ENCODE measurements at places on chromosomes 2 and 18.

DNA sequence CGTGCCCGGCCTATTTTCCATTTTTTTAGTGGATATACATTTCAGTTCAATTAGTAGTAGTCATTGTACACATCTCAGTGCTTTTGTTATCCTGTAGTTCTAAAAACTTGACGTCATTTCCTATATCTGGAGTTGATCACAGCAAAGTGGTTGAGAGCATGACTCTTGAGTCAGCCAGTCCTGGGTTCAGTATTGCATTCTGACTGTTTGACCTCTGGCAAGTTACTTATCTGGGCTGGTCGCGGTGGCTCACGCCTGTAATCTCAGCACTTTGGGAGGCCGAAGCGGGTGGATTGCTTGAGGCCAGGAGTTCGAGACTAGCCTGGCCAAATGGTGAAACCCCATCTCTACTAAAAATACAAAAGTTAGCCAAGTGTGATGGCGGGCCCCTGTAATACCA is 50.4 kb upstream of the PPM1B start:
- no peak for DNase-seq

DNA sequence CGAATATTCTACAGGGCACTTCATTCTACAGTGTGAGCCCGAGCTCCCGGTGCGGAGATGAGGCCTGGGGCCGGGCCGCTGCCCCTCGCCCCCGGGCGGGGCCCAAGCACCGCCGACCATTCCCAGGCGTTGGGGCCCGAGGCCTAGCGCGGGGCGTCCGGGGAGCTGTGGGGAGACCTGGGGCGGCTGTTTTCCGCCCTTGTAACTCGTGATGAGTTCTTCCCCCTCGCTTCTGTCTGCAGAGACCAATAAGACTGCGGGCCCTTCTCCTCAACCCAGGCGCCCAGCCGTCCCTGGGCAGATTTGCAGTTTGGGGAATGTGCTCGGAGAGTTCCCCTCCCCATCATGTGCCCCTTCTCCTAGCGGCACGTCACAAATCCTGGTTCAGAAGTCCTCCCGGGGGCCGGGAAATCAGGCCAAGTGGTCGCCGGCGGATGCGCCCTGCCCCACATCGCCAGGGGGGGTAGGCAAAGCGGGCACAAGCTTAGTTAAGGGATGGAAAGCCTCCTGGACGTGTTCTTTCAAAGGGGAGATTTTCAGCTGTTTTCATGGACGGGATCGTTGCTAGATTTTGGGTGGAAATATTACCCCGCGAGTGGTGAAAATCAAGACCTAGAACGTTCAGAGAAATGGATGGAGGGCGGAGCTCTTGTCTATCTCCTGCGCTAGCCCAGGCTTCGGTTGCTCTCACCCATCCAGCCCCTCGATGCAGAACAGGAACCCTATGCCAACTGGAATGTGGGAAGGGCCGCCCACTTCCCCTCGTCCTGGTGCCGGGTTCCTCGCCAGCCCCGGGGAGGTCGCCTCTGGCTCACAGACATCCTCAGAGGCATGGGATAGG is 18.8 kb upstream of the HAAO start:
- no peak for DNase-seq

- peak; percentile 63 for DNase-seq
Observed at GRCh38 chr2:174846941-174847938, 83.0 kb upstream of the CHRNA1 start.

DNA sequence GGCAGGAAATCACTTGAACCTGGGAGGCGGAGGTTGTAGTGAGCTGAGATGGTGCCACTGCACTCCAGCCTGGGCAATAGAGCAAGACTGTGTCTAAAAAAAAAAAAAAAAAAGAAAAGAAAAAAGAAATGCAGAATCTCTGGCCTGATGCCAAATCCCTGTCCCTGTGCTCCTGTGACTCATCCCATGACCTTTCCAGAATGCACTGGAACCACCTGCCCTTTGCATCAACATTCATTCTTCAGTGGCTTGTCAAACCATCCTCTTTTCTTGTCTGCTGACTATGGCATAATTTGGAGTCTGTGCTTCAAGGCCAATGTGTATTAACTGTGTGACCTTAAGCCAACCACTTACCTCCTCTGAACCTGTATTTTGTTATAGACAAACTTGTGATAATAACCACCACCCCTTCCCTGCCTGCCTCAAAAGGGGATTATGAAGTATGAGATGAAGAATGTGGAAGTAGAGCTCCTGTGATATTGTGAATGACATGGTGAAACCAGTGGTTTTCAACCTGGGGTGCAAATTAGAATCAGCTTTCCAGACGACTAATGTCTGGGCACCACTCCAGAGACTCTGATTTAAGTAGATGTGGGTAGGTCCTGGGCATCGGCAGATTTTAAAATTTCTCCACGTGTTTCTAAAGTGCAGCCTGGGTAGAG is 189.3 kb downstream of the CLIP4 start:
- no peak for DNase-seq

GRCh38 chr2:171149986-171150693 is 10.6 kb downstream of the TLK1 start:
- DNase-seq, result no peak

DNA sequence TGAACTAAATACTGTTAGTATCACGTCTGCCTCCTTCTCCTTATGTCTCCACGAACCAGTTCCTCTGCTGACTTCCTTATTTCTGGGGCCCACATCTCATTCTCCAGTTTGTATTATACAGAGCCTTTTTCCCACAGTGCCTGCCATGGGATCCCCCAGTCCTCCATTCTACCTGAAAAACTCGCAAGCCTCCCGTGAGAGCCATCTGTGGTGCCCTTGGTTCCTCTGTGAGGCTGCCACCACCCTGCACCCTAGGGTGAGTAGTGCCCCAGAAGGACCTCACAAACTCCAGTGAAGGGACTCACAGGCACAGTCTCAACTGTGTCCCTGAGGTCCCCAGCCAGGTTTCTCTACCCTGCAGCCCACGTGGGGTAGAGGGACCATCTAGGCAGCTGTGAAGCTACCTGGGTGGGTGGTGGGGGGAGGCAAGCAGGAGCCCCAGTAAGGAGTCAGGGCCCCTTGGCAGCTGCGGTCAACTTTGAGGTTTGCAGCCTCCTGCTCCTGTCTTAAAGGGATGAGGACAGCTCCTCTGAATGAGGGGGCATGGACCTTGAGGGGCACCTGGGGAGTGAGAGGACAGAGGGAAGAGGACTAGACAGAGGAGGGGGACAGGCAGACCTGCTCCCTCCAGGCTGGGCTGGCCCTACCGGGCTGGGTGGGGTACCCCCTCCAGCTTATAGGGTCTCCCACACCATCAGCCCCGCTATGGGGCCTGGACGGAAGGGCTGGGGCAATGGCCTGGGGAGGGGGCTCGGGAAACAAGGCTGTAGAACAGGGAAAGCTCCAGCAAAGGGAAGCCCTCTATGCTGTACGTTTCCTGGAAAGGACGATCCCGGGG is 1.0 kb downstream of the PSTPIP2 start:
- no peak for DNase-seq

GRCh38 chr2:233065954-233066470 is 5.9 kb downstream of the INPP5D start:
- DNase-seq, result no peak

DNA sequence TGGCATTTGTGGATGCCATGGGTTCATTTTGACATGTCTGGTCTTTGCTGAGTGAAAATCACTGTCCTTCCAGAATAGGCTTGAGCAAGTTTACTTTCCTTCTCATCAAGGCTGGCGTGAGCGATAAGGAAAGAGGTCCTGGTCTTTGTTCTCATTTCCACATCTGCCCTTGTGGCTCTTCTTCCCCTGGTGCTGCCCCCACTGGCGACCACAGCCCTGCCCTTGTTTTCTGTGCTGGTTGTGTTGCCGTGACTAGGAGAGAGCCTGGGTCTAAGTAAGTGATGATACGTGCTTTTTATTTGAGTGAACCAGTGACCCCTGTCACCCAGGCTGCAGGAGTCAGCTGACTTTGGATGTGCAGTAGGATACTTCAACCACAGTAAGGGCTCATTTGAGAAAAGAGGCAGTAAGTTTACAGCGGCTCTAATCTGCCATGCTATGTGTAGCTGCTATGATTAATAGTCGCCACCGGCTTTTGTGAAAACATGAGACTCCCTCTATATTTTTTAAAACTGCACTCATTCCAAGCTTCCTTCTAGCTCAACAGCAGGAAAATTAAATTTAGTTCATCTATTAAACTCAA is 441.7 kb downstream of the RNF144A start:
- DNase-seq, result no peak

DNA sequence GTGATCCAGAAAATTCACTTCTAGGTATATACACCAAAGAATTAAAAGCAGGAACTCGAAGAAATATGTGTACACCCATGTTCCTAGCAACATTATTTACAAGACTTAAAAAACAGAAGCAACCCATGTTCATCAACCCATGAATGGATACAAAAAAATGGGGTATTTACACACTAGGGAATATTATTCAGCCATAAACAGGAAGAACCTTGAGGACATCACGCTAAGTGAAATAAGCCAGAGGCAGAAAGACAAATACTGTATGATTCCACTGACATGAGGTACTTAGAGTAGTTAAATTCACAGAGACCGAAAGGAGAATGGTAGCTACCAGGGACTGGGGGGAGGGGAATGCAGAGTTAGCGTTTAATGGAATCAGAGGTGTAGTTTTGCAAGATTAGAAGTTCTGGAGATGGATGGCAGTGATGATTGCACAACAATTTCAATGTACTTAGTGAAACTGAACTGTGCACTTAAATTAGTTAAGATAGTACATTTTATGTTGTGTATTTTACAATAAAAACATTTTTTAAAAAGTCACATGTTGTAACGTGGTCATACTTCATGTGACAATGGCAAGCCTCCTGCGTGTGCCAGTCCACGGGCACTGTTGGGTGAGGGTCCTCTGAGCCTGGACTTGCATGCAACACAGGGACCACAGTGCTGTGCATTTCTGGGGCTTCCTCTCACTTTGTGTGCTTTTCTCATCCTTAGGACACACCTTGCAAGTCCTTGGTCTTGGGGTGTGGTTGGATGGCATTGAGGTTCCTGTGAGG is 206.1 kb upstream of the HDAC4 start:
- DNase-seq, result no peak

- DNase-seq, result no peak
Observed at GRCh38 chr18:32544088-32544487, 73.4 kb upstream of the GAREM1 start.

- DNase-seq, result no peak
Observed at GRCh38 chr2:162065767-162066166, 8.2 kb downstream of the DPP4 start.

DNA sequence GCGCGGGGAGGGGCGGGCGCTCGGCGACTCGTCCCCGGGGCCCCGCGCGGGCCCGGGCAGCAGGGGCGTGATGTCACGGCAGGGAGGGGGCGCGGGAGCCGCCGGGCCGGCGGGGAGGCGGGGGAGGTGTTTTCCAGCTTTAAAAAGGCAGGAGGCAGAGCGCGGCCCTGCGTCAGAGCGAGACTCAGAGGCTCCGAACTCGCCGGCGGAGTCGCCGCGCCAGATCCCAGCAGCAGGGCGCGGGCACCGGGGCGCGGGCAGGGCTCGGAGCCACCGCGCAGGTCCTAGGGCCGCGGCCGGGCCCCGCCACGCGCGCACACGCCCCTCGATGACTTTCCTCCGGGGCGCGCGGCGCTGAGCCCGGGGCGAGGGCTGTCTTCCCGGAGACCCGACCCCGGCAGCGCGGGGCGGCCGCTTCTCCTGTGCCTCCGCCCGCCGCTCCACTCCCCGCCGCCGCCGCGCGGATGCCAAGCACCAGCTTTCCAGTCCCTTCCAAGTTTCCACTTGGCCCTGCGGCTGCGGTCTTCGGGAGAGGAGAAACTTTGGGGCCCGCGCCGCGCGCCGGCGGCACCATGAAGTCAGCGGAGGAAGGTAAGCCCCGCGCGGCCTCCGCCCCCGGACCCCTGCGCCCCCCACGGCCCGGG is at the start of gene NFATC1:
NFATC1 (plus strand) TSS at position 170 of the 644 bp plus-strand sequence; CDS start at position 465, 295 bp downstream.
- DNase-seq, result no peak

GRCh38 chr2:219905640-219906039 is 278.2 kb downstream of the SLC4A3 start:
- DNase-seq, result no peak

GRCh38 chr2:172119089-172119488 is 16.4 kb upstream of the DLX2 start:
- no peak for DNase-seq

DNA sequence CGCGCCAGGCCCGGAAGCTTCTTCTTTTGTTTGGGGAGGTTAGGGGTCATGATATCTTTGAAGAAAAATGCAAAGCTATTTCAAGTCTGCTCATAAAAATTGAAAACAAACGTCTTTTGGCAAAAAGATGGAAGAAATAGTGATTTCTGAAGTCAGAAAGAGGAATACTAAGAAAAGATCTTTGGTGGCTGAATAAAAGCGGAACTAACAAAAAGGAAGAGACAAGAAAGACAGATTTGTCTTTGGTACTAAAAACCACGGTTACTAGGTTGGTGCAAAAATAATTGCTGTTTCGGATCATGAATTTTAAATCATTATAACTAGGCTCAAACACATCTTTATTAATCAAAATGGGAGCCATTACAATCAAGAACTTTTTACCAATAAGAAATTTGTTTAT is 164.6 kb upstream of the TRIB2 start:
- no peak for DNase-seq

DNA sequence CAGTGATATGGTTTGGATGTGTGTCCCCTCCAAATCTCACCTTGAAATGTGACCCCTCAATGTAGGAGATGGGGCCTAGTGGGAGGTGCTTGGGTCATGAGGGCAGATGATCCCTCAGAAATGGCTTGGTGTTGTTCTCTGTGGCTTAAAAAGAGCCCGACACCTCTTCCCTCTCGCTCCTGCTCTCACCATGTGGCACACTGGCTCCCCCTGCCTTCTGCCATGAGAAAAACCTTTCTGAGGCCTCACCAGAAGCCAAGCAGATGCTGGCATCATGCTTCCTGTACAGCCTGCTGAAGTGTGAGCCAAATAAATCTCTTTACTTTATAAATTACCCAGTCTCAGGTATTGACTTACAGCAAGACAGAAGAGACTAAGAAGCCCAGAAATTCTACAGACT is 357.1 kb downstream of the NRXN1 start:
- DNase-seq, result no peak

DNA sequence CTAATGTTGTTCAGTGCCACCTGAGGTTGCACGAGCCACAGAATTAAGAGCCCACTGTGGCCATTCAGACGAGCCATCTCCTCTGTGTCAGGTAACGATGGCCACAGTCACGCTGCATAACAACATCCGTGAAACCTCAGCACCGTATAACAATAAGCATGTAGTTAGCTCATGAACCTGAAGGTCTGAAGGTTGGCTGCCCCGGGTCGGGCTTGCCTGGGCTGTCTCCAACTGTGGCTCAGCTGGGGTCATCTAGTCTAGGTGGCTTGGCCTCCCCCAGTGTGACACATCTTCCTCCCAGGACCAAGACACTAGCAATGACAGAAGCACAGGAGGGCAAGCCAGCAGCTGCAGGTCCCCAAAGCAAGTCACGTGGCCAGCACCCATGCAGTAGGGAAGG is 258.0 kb downstream of the GLI2 start:
- no peak for DNase-seq

DNA sequence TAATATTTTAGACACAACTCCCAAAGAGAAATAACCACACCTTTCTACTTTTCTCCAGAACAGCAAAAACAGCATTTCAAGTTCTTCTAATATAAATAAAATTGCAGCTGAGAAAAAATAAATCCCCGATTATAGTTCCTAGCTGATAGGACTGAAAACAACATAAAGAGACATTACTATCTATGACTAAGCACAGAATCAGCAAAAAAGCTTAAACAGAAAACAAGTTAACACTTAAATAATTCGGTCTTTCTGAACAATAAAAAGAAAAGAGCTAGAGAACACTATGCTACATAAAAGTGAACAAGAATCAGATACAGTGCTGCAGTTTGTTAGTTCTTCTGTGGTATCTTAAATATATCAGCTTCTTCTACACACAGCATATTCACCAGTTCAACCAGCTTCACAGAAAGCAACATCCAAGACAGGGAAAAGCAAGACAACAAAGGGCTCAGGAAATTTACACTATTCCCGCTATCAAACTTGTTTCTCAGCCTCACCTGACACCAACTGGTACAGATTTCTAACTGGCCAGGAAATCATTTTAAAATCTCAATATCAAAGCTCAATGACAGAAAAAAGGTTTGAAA is 28.6 kb downstream of the FEZ2 start:
- DNase-seq, result no peak

Measured in GM04504 (cell line).